NCI-H2029 treated with DMSO at 0.1 percent for 48 hours (cell line): ENCODE measurements at places on chromosomes 5 and 9.

DNA sequence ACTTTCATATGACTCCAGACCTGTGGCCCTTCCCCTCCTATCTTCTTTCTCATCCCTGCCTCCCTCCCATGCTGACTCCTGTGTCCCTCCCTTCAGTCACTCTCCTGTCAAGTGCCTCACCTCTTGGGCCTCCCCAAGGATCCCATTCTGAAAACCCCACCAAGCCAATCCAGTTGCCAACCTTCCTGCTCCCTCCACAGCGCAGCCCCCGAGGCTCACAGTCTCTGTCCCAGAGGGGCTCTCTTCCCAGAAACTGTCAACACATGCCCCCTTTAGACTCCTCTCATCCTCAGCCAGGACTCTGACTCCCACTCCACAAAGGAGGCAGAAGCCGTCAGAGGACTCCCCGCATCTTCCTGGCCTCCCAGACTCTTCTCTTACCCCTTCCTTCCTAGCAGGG is 30.8 kb downstream of the ACSL6 start:
- no peak for DNase-seq

DNA sequence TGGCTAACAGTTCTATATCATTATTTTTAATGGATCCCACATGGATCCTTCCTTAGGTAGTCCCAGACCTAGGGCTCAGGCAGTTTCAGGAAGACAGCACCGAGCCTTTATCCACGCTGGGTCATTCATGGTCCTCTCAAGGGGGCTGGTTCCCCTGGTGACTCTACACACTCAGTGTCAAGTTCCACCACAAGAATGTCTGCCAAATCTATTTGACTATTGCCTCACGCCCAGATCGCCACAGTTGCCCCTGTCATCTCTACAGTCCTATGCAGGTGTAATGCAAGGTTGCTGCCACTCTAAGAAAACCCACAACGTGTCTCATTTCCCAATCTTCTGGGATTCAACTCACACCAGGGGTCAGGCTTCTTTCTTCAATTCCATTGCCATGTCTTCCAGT is 8.0 kb upstream of the ZNF366 start:
- DNase-seq, result peak; percentile 82

DNA sequence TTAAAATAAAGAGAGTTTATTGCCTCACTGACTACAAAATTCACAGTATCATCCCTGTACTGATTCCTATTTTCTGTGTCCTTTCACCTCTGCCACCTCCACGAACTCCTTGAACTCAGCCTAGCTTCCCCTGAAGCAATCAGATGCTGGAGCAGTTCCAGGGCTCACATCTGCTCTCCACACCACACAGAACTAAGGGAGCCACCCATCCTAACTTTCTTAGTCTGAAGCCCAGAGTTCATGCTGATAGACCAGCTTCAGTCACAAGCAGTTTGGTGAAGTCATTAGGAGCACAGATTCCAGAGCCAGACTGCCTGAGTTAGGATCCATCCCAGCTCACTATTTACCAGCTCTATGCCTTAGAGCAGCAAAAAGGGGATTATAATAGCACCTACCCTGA is 15.6 kb upstream of the EPB41L4A start:
- no peak for DNase-seq

GRCh38 chr5:42908086-42908485 is 96.4 kb upstream of the SELENOP start:
- DNase-seq, result no peak

DNA sequence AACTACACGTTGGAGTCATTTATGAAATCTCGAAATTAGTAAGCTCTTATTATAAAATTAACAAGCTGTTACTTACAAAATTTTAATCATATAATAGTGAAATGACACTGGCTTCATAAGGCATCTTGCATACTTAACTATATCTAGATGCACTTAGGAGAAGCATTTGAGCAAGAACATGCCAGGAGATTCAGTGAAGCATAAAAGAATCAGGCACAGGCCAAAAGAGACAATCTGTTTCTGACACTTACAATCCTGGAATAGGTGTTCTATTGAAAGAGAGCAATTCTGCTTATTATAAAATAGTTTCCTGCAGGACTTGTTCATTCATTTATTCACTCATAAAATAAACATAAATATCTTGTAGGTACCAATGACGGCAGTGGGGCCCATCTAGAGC is 1152.2 kb upstream of the CDH6 start:
- no peak for DNase-seq

DNA sequence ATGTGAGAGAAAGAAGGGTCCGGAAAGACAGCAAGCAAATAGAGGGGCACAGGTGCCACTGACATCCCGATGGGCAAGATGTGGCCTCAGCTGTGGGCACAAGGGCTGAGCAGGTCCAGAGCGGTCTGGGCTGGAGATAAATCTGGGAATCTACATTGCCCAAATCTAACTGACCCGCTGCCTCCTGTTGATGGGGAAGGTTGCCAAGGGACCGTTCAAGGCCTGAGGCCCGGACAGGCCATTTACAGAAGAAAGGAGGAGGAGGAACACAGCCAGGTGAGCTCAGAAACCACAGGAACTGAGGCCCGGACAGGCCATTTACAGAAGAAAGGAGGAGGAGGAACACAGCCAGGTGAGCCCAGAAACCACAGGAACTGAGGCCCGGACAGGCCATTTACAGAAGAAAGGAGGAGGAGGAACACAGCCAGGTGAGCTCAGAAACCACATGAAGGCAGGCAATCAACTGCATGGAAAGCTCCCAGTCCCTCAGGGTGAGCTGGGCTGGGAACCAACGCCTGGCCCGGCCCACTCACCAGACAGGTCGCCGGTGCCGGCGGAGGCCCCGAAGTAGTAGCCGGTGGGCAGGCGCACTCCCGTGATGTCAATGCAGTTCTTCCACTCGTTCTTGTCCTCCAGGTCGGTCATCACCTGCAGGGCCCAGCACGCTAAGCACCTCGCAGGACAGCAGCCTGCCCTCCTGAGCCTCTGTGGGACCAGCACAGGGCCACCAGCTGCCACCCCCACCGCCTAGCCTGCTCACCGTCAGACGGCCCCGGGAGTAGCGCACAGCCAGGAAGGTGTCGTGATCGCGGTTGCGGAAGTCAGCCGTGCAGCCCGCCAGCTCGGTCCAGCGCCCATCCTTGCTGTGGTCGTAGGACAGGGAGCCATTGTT is 14.6 kb downstream of the LMAN2 start:
- DNase-seq, result no peak

- DNase-seq, result peak; percentile 55
Observed at GRCh38 chr9:131810351-131811170, 70.7 kb upstream of the RAPGEF1 start.

DNA sequence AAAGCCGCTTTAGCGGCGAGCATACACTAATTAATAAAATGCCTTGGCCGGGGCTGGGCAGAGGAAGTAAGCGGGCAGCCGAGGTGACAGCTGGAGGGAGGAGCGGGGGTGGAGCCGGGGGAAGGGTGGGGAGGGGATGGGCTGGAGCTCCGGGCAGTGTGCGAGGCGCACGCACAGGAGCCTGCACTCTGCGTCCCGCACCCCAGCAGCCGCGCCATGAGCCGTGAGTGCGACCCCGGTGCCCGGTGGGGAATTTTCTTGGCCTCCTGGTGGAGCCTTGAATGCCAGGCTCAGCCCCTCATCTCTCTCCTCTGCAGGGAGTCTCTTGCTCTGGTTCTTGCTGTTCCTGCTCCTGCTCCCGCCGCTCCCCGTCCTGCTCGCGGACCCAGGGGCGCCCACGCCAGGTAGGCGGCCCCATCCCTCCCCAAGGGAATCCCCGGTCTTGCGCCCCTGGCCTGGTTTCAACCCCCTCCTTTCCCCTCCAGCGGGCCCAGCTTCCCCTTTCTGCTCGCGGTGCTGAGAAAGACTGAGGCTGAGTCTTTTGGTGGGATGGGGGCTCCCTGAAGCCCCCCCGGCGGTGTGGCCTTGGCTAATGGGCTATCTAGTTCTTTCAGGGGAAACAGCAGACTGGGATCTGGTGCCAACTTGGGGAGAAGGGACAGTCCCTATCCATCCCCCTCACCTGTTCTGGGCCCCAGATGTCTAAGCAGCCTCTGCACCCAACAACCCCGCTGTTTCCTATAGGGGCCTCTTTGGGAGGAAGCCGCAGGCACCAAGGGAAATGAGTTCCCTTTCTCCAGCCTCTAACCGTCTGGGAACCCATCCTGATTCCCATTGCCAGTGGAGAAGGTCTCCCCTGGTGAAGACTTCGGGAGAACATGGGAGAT is at the start of gene PTGS1:
Gene PTGS1, plus strand, starts transcription at position 156 of the 887 bp plus-strand sequence. Its CDS starts 61 bp downstream, at position 217.
- no peak for DNase-seq

- DNase-seq, result no peak
Observed at GRCh38 chr5:6193310-6193709, 185.0 kb downstream of the MED10 start.

DNA sequence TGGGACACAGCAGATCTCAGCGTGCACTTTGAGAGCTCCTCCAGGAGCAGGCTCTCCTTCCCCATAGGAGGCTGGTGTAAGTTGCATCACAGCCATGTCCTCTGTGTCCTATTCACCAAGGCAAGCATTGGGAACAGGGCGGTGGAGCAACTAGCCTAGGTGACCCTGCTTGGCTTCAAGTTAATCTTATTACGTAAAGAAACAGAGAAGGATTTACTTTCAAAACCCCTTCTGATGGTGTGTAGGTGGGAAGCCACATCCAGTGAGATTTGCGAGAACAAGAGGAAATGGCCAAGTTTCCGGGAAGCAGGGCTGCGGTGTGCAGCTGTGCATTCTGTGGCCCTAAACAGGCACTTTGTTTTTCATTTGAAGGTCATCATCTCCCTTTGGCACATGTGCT is 80.2 kb downstream of the TRIO start:
- no peak for DNase-seq

DNA sequence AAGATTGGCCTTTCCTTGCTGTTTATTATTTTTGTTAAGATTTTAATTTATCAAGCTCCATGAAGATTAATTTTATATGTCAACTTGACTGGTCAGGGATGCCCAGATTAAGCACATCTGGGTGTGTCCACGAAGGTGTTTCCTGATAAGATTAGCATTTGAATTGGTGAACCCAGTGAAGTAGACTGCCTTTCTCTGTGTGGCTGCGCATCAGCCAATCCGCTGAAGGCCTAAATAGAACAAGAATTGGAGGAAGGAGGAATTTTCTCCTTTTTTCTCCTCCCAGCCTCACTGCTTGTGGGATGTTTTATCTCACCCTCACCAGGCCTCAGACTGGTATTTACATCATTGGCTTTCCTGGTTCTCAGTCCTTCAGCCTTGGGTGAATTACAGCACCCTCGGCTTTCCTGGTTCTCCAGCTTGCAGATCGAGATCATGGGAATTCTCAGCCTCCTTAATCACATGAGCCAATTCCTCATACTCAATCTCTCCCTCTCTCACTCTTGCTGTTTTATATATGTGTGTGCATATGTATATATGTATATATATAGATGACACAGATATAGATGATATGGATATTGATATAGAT is 135.4 kb upstream of the SPEF2 start:
- no peak for DNase-seq

GRCh38 chr5:57414857-57415256 is 67.8 kb downstream of the ACTBL2 start:
- no peak for DNase-seq

DNA sequence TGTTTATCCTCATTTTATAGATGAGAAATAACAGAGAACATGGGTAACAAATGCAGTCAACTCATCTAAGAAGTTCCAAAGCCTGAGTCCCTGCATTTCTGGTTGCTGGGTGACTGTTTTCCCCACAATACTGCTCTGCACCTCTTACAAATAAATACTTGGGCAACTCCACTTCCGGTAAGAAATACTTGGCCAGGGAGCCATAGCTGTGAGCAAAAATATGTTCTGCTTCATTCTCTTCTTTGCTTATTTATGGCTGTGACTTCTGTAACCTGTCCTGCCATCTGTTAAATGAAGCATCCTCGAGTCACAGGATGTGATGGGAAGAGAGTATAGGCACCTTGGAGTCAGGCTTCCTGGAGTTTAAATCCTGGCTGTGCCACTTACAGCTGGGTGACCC is 49.9 kb downstream of the GDNF start:
- no peak for DNase-seq

- DNase-seq, result no peak
Observed at GRCh38 chr5:146880966-146881365, 2.4 kb upstream of the PPP2R2B start.

DNA sequence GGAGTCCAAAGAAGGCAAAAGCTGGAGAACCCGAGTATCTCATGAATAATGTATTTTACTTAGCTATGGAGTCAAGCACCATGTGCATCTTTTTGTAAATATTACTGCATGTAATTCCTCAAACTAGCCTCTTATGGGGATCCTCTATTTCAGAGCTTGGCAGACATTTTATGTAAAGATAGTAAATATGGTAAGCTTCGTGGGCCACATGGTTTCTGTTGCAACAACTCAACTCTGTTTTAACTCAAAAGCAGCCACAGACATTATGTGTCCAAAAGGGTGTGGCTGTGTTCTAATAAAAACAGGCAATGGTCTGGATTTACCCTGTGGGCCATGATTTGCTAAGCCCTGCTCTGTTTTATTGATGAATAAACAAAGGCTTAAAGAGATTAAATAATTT is 17.3 kb downstream of the DAPK1 start:
- DNase-seq, result no peak

GRCh38 chr9:91060520-91061343 is 259.1 kb downstream of the SYK start:
- DNase-seq, result peak; percentile 90

DNA sequence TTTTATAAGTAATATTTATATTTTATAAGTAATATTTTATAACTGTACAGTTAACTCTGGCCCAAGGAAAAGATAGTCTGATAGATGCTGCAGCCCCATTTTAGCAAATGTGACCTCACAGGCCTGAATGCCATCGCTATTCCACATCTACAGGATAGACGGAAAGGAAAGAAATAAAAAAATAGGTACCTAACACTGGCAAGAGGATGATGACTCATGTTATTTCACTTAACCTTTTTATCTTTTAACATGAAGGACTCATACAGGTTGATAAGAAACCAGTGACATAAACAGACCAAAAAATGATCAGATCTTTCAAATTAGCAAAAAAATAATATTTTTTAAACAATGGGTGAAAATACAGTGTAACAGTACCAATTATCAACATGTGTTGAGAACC is 2.7 kb downstream of the CD274 start:
- DNase-seq, result no peak

GRCh38 chr5:96134886-96135285 is 173.2 kb upstream of the ELL2 start:
- DNase-seq, result no peak

GRCh38 chr9:136631038-136632000 is 31.4 kb upstream of the EGFL7 start:
- peak; percentile 30 for DNase-seq

DNA sequence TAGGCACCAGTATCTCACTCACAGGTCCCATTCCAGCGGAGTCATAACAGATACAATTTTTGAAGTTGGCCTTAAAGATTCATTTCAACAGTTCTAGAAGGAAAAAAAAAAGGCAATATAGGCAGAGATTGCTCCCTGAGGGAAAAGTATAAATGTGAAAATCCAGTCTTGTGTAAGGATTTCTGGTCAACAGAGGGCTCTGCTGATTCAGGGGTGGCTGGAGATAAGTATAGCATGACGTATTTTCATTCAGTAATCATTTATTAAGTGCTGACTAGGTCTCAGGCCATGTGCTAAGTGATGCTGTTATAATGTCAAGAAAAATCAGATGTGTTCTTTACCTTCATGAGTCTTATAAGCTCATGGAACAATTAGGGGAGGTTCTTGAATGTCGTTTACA is 377.3 kb upstream of the MEF2C start:
- DNase-seq, result no peak
